ENCODE measurements at places on chromosomes 6 and 20.

- DNase-seq, result peak; percentile 94
Measured at GRCh38 chr6:30769088-30769852, 24.9 kb upstream of the IER3 start.

GRCh38 chr6:2410656-2411380, 165.4 kb upstream of the GMDS start:
- DNase-seq, result no peak

- DNase-seq, result no peak
Measured at GRCh38 chr20:32229251-32229747, 21.6 kb downstream of the POFUT1 start.

- DNase-seq, result no peak
Measured at GRCh38 chr6:135390458-135390857, 107.1 kb downstream of the AHI1 start.

Data from HFFc6 (cell line).